ENCODE measurements at places on chromosomes 5 and 9.

DNA sequence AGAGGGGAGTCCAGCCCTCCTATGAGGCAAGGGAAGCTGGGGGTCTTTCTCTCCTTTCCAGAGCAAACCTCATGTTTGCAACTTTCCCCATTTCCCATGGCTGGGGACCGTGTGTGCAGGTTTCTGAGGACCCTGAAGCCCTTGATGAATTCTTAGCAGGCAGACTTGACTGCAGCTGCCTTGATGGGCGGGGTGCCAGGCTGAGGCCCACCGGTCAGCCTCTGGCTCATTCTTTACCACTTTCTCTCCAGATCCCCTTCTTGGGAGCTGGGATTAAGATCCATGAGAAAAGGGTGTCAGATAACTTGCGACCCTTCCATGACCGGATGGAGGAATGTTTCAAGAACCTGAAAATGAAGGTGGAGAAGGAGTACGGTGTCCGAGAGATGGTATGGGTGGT lies 30.0 kb upstream of the FOXI1 start:
- DNase-seq, result no peak

GRCh38 chr5:127967983-127968592 lies 115.5 kb upstream of the SLC12A2 start:
- DNase-seq, result no peak

DNA sequence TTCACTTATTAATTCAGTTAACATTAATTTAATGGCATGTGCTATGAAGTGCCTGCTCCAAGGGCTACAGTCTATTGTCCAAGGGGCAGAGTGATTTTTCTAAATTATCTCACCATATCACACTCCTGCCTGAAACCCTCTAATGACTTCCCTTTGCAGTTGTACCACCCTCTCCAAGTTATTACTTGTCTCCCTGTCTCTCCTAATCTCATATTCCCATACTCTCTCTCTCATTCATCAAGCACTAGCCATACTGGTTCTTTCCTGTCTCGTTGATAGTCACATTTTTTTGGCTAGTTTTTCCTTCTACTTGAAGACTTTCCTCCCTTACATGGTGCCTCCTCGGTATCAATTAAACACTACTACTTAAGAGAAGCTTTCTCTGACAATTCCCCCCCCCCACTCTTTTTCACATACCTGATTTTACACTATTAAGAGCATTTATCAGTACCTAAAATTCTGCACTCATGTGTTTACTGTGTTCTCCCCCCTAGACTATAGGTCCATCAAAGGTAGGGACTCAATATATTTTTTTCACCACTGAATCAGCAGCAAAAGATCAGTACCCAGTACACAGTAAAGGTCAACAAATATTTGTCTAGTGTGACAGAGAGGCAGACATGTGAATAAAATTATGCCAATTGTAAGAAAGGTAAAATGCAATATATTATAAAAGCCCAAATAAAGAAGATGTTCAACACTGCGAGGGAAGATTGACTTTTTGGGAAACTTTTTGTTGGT lies 19.0 kb downstream of the RICTOR start:
- no peak for DNase-seq

DNA sequence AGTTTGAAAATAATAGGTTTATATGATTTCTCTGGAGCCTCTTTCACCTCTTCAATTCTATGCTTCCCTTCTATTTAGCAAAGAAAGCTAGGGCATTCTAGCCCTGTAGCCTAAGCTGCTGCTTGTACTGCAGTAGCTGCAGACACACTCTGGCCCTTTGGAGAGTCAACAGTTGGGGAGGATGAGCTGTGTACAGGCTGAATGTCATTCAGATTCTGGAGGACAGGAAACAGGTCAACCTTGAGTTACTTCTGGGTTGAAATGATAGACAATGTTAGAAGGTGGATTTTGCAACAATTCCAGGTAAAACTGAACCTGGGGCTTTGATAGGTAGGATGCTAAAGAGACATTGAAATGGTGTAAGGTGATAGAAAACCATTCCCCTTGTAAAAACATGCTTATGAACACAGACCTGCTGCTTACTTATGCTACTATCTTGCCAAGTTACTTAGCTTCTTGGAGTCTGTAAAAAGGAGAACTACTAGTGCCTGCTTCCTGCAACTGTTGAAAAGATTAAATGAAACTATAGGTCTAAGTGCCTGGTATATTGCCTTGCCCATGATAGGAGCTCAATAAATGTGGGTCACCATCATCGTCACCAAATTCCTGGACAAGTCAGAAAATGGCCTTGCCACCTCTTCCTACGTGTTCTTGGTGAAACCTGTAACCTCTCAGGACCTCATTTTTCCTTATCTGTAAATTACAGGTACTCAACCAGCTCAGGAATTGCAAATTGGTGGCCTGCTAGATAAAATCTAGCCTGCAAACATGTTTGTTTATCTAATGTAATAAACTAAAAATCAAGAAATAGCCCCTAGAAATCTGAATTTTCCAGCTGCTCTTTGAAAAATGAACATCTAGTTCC lies 83.7 kb downstream of the GALNT10 start:
- no peak for DNase-seq

DNA sequence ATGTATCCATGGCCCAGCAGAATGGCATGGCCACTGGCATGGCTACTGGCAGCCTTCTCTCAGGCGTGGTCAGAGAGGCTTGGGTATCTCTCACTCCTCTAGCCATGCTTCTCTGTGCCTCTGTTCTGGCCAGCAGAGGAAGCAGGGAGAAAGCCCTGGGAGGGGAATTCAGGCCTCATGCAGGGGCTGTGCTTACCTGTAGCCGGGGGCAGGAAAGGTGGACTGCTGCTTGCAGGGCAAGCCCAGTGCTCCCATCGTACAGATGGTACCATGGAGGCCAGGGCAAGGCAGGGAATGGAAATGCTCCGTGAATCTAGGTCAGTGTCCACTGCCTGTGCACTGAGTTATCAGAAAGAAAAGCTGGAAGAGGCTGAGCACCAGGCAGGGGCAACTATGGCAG lies 2.7 kb downstream of the OR13J1 start:
- no peak for DNase-seq

- no peak for DNase-seq
These were observed 12.2 kb downstream of the QSOX2 start for GRCh38 chr9:136233411-136233810.

- no peak for DNase-seq
These were observed 206.4 kb downstream of the COMMD10 start for GRCh38 chr5:116291271-116291670.

DNA sequence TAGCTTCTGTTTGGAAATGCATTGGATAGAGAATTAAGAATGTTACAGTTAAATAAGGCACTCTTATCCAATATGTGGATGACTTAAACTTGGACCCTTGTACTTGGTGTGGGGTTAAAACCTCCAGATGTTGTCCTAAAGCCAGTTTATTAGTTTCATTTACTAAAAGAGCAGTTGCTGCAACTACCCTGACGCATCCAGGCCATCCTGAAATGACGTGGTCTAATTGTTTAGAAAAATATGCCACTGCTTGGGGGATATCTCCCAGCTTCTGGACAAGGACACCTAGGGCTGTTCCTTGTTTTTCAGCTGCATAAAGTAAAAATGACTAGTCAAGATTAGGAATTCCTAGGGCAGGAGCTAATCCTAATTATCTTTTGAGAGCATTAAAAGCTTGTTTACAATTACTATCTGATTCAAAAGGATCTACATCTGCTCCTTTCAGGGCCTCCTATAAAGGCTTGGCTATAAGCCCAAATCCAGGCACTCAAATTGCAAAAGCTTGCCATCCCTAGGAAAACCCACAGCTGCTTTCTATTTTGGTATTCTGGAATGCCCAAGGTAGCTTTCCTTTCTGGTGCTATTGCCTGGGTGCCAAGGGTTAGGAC lies 45.7 kb upstream of the SLCO4C1 start:
- no peak for DNase-seq

DNA sequence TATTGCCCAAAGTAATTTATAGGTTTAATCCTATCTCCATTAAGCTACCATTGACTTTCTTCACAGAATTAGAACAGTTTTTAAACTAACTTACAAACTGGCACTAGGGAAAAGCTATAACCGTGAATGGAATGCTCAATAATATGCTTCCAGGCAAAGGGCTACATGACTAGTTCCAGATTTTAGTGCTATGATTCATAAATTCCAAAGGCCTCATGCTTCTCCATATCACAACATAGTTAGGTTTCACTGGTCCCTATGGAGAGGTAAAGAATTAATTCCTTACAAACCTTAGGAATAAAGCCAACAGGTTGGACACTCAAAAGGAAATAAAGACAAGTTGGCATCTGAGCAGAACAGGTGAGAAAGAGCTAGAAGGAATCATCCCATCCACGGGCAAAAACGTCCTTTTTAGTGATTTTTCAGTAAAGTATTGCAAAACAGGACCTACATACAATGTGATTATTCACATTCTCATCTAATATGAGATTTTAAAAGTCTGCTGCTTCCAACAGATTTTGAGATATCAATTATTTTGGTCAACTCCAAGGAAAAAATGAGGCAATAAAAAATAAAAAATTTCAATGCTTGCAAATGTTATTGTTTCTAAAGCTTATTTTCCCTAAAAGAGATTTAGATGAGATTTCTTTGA lies 97.0 kb upstream of the TARS1 start:
- no peak for DNase-seq

- DNase-seq, result no peak
These were observed 1.9 kb downstream of the TBC1D2 start for GRCh38 chr9:98253565-98253964.

DNA sequence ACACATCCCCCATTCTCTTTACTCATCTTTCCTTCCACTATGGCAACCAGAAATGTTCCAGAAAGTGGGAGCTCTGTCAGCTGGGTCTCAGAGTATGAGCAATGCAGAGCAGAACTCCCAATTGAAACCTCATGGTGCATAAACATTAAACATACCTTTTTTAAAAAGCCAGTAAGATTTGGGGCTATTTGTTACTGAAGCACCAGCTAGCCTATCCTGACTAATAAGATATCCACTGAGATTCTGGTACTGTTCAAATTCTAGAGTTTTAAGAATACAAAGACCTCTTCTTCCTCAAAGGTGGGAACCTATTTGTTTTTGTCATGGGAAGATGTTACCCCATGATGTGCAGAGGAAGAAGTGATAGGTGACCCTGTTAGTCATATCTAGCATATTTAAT lies 46.1 kb upstream of the EGFLAM start:
- DNase-seq, result no peak

DNA sequence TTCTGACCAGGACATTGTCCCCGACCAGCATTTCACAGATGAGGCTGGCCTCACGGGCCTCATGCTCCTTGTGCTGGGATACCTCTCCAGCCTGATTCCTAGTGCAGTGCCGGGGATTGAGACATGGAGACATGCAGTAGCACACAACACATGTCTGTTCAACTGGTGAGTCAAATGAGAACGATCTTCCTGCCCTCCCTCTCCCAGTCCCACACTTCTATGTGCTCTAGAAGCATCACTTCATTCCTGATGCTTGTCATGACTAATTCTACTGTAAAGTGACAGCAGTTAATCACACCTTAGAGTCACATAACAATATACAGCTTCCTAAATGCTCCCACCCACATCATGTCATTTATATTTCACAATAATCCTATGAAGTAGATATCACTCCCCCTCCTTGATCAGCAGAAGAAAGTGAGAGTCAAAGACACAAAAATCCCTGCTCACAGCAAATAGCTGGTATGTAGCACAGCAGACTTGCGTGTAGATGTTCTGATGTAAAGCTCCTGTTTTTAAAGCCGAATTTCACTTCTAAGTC lies 101.8 kb downstream of the CCDC192 start:
- no peak for DNase-seq

DNA sequence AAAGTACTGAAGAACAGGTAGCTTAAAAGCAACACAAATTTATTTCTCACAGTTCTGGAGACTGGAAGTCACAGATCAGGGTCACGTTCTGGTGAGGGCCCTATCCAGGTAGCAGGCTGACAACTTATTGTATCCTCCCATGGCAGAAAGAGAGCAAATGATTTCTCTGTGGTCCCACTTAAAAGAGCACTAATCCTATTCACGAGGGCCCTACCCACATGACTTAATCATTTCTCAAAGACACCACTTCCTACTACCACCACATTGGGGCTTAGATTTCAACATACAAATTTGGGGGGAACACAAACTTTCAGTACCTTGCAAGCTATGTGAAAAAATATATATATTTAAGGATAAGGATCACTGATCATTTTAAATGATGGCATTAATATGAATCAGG lies 75.8 kb upstream of the PPP1R2B start:
- no peak for DNase-seq

GRCh38 chr9:136741883-136742571 lies 713 bp downstream of the LCN10 start:
- DNase-seq, result no peak

DNA sequence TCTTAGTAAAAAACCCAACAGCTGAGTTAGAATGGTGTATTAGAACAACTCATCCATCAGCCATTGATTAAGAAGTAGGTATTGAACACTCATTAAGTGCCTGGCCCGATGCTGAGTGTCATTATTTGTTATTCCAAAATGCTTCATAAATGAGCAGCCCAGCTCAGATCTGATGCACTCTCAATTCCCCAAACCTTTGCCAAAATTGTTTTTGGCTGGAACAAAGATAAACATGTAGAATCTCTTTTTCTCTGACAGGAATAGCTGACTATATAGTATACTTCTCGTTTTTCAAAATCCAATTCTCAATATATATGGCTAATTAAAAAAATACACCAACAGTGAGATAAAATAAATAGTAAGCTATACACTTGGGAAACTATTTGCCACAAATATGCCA lies 20.0 kb upstream of the ANKRD55 start:
- DNase-seq, result no peak

DNA sequence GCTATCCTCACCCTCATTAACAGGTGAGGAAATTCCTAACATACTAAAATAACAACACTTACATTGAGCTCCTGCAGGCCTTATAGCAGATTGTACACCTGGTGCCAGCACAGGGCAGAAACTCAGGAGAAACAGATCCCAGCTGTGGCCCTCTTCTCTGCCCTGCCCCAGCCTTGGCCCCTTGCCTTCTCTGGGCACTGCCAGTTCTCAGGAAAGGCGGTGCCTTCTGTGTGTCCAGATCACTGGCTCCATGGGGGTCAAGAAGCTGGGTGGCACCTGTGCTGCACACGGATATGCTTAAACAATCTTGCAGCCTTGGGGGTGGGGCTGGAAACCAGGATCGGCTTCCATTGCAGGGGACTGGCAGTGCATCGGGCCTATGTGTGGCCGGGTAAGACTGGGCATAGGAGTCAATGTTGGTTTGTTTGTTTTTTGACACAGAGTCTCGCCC lies 19.3 kb downstream of the KYAT1 start:
- no peak for DNase-seq

DNA sequence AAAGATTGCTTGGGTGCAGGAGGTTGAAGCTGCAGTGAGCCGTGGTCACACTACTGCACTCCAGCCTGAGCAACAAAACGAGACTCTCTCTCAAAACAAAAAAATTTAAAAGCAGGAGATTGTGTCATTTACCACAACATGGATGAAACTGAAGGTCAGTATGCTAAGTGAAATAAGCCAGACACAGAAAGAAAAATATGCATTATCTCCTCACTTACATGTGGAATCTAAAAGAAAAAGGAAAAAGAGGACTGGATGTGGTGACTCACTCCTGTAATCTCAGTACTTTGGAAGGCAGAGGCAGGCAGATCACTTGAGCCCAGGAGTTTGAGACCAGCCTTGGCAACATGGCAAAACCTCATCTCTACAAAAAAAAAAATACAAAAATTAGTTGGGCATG lies 146.8 kb upstream of the DAPK1 start:
- DNase-seq, result no peak

- no peak for DNase-seq
These were observed 281.7 kb upstream of the TRPM3 start for GRCh38 chr9:71403106-71403505.

GRCh38 chr5:11084111-11084510 lies 323.1 kb upstream of the DAP start:
- no peak for DNase-seq
